Stimulated activated CD8-positive, alpha-beta memory T cell treated with anti-CD3 and anti-CD28 coated beads, Interleukin-4, amount 100 ng/mL, for 1 hour (primary cell): ENCODE measurements at places on chromosomes 7 and 10.

GRCh38 chr10:3949711-3950110 lies 164.7 kb upstream of the KLF6 start:
- DNase-seq, result no peak

DNA sequence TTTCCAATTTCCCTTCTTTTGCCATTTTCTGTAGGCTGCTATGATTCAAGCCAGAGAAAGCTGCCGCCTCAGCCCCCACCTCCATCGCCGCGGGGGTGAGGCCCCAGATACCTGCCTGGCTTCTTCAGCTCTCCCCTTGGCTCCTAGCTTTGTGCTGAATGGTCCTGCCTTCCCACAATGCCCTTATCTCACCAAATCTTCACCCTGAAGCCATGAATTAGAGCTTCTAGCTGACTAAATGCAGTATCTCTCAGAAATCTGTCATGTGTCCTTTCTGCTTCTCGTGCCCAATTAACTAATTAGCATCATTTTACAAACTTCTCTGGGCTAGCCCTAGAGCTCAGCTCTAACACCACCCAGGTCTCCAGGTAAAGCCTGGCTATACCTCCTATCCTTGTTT lies 32.2 kb upstream of the GPNMB start:
- no peak for DNase-seq

DNA sequence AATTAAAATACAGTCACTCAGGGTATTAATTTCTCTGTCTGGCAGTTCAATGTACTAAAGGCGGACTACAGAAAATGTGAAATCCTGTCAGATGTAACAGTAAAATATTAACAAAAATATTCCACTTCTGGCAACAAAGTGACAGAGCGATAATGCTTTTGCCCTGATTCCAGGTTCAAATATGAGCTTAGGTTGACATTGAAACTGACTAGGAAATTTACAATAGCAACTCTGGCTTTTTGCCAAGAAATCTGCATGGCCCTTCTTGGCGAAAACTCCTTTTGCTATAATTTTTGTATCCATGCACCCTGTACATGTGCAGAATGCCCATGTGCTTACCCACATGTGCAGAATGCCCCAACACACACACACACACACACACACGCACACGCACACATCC lies 552.2 kb downstream of the MDFIC start:
- DNase-seq, result no peak

DNA sequence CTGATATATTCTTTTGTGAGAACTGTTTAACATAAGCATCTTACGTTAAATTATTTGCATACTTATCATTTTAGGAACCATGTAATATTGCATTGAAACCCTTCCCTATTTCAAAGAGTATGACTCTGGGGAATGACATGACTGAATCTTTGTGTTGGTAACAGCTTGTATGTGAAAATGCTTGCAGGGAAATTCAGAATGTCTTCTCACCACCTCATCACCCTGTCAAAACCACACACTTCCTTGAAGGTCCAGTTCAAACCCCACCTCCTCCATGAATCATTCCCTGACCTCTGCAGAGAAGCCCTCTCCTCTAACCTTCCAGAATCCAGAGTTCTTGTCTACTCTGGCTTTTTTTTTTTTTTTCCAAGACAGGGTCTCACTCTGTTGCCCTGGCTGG lies 26.3 kb upstream of the NKX2-3 start:
- DNase-seq, result no peak

DNA sequence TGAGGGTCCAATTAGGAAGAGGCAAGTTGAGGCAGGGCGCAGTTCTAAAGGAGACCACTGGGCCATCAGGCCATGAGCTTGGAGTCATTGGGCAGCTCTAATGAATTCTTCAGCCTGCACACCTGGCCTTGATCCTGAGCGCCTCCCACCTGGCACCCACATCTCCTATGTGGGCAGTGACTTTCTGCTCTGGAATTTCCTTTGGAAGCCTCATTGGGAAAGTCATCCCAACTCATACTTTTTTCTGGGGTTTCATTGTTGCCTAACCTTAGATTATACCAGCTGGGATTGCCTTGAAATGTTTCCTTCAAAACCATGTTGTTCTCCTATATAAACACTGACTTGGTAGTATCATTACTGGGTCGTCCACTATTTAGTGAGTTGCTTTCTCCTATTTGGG lies 54.1 kb downstream of the PLPP4 start:
- DNase-seq, result no peak

GRCh38 chr7:106284714-106285050 lies at the start of gene NAMPT:
Gene NAMPT, minus strand, starts transcription at chr7:106284983. Its CDS starts 99 bp downstream, at chr7:106284884.
- no peak for DNase-seq

DNA sequence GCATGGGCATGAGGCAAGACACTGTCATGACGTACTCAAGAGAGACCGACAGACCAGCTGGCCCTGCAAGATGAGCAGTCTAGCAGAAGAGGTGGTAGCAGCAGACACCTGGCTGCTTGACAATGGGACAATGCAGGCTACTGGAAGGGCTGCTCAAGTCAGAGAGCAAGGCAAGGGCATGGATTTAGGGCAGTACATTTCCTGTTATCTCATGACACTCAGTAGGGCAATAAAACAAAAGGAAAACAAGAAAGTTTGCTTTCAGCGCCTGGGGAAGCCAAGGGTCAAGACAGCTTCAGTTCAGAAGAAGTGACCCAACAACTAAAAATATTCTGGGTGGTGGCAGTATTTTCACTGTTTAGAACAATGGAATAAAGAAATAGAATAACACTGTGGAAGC lies 331.8 kb upstream of the PHYHIPL start:
- no peak for DNase-seq

GRCh38 chr10:10193848-10194247 lies 823.8 kb upstream of the CELF2 start:
- no peak for DNase-seq

DNA sequence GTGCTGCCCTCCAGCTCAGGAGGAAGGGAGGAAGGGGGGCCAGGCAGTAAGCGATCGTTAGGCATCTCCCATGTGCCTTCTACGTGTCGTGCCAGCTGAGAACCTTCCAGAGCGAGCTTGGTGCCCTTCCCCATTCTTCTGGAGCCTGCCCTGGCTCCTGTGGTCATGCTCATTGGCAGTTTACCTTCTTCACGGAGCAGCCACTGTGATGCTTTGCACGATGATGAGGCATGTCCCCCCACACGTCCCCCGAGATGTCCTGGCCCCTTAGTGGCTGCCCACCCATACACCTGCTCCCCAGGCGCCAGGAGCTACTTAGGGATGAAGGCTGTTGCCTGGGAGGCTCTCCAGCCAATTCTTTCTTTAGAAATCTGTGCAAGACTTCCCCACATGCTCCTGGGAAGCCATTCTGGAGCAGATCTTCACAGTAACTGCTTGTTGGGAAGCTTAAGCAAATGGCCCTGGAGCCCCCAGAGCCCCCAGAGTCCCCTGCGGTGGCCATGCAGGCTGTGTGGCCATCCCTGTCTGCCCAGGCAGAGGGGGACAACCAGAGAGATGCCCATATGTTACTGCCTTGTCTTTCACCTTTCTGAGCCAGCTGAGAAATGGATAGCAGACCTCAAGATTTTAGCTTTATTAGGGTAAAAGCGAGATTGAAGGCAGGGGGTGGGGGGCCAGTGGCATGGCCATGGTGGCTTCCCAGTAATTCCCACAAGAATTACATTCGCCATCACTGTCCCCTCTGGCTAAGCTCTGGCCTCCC lies 199.0 kb downstream of the EBF3 start:
- DNase-seq, result no peak

GRCh38 chr10:116692225-116692624 lies 50.1 kb downstream of the HSPA12A start:
- DNase-seq, result no peak

- no peak for DNase-seq
Observed at GRCh38 chr10:89795840-89796239, 94.5 kb downstream of the KIF20B start.

- no peak for DNase-seq
Observed at GRCh38 chr7:112112822-112113255, 93.4 kb downstream of the DOCK4 start.

DNA sequence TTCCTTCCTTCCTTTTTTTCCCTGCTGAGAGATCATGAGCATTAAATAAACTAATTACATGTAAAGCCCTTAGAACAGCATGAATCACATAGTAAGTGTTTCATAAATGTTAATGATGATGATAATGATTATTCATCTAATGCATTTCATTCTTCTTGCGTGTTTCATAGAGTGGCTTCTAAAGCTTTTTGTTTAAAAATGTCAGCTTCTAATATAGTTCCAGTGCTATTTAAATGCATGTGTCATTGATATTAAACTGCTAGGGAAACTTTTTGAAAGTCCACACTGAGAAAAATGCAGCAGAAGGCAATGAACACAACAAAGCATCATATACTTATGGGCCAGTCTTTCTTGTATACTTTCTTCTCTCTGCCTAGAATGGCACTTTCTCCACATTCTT lies 894.8 kb downstream of the REEP3 start:
- DNase-seq, result no peak

DNA sequence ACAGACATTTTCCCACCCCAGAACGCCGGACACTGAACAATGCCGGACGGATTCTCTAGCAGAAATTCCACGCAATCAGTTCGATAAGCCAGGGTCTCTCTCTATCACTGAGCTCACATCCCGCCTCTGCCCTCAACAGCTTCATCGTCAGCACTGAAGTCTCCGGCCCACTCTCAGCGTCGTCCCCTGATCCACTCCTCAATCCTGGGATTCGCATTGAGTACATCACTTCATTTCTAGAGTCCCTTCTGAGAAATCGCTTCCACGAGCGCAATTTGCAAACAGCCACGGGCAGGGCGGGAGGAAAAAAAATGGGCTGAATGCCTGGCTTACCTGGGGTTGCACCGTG lies 365 bp downstream of the YME1L1 start:
- no peak for DNase-seq

DNA sequence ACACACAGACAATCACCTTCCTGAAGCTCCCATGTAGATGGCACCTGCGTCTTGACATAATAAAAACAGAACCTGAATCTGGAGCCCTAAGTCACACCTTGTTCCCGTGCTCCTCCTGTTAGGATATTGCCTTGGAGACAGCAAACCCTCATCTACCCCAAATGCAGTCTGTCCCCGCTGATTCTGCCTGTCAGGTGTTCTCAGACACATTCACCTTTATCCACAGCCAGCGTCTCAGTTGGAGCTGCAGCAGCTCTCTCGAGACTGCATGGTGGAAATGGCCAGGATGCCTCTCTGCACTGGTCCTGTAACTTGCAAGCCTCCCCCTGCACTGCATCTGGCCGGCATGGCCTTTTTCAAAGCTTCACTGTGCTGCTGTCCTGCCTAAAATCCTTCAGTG lies 218.0 kb upstream of the ZNF32 start:
- no peak for DNase-seq

- DNase-seq, result no peak
Observed at GRCh38 chr7:17456541-17456940, 158.1 kb downstream of the AHR start.

DNA sequence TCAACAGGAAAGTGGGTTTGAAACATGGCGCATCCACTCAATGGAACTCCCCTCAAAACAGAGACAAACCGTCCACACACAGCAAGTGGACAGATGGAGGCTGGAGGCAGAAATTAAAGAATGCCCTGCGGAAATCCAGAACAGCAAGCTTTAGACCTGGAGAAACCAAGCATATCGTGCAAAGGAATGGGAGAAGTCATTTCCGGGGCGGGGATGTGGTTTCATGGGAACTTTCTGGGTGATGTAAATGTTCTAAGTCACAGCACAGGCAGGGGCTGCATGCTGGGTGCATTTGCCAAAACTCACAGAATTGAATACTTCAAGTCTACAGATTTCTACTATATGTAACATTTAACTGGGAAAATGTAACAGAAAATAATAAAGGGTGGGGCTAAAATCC lies 213.0 kb downstream of the PTPRN2 start:
- DNase-seq, result no peak

DNA sequence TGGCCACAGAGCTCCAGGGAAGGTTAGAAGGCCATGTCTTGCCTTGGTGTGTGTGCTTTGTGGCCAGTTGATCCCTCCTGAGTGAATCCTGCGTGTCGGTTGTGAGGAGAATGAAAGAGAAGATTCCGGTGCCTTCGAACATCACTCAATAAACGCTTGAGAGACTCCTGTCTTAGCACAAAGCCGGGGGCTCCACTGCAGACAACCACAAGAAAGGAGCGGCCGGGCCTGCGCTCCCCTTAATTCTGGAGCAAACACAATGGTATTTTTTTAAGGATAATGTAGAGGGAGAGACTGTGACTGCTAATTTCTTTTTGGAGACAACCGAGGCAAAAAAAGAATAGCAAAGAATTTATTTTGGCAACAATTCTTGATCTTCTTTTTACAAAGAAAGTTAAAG lies 286.8 kb upstream of the SHH start:
- no peak for DNase-seq

DNA sequence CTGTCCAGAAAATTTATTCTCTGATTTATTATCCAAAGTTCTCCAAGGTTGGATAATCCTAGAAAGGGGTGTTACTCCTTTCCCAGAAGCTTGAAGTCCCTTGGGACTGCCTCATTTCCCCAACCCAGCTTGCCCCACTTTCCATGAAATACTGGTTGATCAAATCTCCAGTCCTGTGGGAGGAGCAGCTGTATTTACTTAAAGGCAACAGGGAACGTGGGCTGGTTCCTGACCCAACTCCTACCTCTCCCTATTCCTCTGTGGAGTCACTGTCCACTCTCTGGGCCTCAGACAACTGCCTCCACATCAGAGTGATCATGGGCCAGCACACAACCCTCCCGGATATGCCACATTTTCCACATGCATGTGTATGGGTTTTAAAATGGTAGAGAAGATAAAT lies 166.2 kb upstream of the PRR15 start:
- no peak for DNase-seq

GRCh38 chr7:12519682-12520009 lies 50.9 kb upstream of the SCIN start:
- DNase-seq, result no peak

DNA sequence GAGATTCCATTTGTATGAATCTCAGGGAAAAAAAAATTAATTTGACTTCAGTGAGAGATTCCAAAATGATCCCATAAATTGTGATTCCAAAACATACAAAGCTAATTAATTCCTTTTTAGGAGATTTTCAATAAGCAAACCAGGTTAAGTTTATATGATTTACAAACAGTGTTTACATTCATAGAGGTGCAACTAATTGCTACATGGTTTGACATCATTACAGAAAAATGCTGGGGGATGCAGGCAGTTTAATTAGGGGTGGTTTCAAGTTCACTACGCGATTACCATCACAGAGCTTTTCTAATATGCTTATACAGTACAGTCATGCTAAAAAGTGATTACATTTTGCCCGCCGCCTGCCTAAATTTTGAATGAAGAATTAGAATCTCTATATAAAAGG lies 143.2 kb upstream of the MGMT start:
- DNase-seq, result no peak
